ENCODE measurements at places on chromosomes 11 and 22.
A peak's percentile ranks its signal among the peaks of the same experiment; 100 is the strongest.

DNA sequence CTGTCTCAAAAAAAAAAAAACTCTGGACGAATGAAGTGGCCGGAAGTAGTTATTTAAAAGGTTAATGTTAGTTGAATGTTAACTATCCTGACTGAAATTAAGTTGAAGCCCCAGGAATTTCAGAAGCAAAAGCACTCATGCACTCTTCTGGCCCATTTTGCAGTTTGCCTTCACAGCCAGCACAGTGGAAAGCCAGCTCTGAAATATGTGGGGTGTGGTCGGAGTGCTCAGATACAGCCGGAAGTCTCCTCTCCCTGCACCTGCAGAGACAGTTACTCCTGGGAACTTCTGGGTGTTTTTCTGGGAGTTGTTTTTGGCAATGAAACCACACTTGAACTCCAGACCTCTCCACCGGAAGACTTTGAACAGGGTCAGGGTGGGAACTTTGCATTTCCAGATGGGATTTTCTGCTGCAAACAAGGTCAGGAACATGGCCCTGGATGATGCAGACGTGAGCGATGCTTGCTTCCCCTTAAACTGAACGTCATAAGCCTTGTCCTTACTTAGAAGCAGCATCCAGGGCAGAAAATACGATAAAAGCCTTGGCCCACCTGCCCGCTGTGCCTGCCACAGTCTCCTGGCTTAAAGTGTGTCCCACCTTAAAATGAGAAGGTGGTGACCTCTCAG lies 21.5 kb upstream of the CABP2 start:
- no peak for DNase-seq

GRCh38 chr11:9527481-9528135 lies 45.9 kb upstream of the WEE1 start:
- DNase-seq = no peak

DNA sequence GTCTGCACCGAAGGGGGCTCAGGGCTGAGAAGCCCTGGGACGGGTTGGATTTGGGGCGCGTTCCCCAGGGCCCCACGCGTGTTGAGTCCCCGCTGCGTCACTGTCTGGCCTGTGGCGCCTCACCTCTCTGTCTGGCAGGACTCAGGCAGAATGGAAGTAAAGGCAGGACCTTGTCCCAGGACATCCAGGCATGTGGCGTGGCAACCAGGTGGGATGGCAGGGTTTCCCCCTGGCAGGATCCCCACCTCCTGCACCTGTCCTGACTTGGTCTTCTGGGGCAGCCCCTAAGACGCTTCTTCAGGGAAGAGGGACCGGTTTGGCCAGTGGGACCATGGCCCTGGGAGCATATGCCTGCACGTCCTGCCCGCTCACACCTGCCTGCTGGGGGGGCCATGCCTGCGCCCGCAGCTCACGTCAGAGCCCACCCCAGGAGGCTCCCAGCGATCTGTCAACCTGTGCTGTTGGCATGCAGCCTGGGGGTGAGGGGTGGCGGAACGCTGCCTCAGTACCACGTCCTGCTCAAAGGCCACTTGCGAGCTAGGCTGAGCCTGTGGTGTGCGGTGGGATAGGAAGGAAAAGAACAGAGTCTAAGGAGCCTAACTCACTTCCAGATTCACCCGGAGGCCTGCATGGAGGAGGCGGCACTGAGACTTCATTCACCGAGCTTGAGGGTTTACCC lies 72.7 kb downstream of the KCNQ1 start:
- no peak for DNase-seq

DNA sequence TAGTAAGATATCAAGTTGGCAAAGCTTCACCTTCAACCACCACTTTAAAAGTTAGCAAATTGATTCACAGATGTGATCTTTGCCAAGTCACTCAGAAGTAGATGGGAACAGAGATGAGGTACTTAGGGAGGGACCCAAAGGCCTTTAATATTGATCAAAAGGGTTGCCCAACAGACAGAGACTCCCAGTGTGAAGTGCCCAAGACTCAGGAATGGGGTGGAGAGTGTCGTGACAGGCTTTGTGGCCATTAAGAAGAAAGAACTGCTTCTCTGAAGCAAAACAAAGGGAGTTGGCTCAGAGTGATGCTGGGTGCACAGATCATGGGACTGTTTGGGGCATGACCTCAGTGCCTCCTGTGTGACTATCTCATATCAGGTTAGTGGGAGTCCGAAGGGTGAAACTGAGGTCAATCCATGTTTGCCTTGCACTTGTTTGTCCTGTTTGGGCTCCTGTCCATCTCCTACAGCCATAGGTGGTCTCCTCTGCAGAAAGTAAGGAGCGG lies 132.3 kb downstream of the APIP start:
- DNase-seq = no peak

DNA sequence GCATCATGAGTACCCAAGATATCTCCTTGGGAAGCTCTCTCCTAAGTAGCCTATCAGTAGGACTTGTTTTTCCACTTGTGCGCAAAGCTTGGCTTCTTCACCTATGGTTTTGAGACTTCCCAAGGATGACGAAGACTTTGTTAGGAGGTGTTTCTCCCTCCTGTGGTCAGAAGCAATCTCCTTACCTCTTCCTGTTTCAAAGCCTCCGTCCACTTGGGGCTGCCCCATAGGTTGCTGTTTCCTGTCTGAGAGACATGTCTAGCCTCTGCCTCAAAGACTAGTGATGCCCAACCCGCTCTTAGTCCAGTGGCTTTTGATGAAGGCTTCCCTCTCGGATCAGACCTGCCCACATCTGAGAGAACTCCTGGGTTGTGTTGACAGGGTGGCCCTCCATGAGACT lies 92.9 kb downstream of the TRAF6 start:
- no peak for DNase-seq

DNA sequence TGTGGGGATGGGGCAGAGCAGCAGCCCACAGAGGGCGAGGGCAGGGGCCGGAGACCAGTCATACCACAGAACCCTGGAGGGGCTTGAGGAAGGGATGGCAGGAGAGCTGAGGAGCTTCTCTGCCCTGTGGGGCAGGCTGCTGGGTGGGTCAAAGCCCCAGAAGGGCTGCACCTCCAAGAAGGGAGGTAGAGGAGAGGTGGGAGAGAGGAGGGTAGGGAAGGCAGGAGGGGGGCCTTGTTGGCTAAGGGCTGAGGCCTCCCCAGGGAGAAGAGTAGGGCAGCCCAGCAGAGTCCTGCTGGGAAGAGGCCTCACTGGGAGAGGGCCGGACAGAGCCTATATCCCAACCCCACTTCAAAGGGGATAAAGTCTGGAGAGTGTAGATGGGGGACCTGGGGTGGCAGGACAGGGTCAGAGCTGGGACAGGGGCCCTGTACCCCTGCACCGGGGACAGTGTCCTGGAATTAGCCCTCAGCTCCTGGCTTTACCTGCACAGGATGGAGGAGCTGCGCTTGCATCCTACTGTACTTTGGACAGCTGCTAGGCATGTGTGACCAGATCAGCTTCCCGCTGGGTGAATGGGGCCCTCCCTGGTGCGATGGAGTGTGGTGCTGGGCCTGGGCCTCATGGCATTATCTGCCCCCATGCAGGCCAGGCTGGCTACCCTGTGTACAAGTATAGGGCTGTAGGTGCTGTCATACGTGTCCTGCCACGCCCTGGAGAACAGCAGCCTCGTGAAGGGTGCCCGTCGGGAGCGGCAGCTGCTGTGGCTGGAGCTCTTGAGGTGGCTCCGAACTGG lies 7.3 kb downstream of the DGCR6L start:
- DNase-seq = no peak

GRCh38 chr11:60953781-60954180 lies 1.8 kb upstream of the SLC15A3 start:
- no peak for DNase-seq

GRCh38 chr11:115896084-115896483 lies 391.9 kb upstream of the CADM1 start:
- no peak for DNase-seq

DNA sequence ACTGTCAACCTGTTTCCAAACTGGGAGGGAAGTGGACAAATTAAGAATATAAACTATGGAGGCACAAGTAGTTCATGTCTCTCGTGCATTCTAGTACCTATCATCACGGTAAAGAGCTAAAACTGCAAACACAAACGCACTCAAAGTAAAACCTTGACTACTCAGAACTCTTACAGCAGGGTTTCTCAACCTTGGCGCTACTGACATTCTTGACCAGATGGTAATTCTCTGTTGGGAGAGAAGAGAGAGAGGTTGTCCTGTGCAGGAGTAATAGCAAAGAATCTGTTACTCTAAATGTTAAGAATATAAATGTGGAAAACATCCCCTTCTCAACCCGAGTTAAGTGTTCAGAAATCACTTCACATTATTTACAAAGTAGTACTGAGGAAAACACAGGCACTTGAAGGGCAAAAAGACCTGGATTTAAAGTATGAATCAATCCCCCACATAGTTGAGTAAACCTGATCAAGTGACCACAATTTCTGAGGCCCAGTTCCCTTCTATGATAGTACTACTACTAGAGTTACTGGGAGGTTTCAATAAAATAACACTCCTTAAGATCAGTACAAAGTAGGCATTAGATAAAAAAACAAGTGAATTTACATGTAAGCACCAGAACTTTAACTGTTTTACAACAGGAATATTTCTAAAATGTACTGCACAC lies 73.1 kb upstream of the ARHGAP32 start:
- no peak for DNase-seq

GRCh38 chr11:79661373-79661772 lies 220.5 kb upstream of the TENM4 start:
- DNase-seq = no peak

DNA sequence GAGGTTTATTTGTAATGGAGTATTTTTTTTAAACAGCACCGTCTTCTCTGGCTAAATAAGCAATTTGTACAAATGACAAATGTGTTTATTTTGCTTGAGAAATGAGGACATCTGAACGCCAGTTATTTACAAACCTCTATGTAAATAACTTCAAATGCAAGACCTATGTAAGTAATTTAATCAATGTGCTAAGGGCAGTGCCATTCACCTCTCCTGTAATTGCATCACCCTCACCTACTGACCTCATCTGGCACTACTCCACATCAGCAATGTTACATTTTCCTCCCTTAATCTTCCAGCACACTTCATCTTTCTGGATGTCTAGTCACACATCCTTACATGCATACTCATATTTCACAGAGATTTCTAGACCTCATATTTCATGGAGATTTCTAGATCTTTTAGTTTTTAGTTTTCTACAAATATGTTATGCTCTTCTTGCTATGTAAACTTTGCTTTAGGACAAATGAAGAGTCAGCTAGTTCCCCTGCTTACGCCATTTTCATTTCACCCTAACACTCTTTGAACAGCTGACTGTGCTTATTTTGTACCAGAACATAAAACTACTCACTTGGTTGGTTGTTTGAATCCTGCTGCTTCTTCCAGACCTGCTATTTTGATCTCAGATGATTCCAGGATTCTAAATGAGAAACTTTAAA lies 238.6 kb downstream of the GRM5 start:
- no peak for DNase-seq

GRCh38 chr22:49294656-49295464 lies 532.8 kb downstream of the BRD1 start:
- DNase-seq = no peak

GRCh38 chr11:13249992-13250391 lies 27.6 kb upstream of the BMAL1 start:
- DNase-seq = no peak

DNA sequence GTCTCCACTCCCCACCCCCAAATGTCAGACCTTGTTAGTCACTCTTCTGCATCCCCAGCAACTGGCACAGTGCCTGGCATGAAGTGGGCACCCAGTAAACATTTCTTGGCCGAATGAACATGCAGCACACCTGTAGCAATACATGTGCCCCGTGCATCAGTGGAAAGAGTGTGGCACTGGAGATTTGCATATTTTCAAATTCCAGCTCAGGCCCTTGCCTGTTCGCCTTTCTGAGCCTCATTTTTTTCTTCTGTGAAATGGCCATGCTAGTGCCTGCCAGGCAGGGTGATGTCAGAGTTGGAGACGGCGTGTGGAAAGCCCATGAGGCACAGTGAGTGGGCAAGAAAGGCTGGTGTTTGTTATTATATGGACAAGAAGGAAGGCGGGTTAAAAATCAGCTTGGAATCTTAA lies 38.7 kb downstream of the CD82 start:
- no peak for DNase-seq

- peak; percentile 27 for DNase-seq
These were observed 2.9 kb upstream of the SGSM1 start for GRCh38 chr22:24803064-24803542.

- DNase-seq = no peak
These were observed 53.7 kb downstream of the CD6 start for GRCh38 chr11:61024938-61025820.

DNA sequence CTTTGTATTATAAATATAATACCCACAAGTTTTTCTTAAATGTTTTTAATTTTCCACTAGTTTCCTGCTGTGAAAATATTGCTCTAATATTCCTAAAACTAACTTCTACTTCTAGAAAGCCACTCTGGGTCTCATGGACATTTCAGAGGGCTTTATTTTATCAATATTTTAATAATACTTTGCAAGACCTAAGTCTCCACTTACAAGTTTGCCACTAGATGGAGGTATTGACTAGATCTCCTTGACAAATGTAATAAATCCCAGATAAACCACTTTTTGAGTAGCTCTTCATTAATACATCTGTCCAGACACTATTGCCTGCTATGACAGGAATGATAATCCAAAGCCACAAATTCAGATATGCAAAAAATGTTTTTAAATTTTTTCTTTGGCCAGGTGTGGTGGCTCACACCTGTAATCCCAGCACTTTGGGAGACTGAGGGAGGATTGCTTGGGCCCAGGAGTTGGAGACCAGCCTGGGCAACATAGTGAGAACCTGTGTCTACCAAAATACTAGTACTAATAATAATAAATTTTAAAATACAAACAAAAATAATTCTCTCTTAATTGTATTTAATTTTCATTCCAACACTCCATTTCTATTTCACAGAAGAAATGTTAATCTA lies 3.5 kb upstream of the ACAT1 start:
- DNase-seq = no peak

GRCh38 chr11:78168539-78169477 lies 19.6 kb downstream of the KCTD21 start:
- DNase-seq = no peak

DNA sequence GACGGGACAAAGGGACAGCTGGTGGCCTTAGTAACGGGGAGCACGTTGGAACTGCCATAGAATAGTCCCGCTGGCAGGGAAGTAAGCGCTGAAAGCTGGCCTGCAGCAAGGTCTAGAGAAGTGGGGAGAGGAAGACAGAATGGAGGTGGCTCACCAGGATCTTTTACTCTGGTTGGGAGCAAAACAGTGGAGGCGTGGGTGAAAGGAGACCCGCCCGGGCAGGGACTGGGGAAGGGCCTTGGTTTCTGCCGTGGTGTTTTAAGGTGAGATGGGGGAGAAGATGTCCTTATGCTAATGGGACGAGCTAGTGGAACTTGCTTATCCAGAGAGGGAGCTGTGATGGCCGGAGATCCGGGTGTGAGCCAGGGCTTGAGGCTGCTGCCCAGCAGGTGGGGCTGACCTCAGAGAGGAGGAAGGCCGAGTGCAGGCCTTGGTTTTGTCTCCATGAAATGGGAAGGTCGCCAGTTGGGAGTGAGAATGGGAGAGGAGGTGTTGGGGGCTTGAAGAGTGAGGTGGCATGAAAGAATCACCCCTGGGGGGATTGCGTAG lies 56.4 kb upstream of the CTTN start:
- no peak for DNase-seq

GRCh38 chr22:20552443-20553401 lies 45.3 kb downstream of the MED15 start:
- peak; percentile 33 for DNase-seq

GRCh38 chr11:29449281-29450074 lies 567.4 kb downstream of the KCNA4 start:
- no peak for DNase-seq
